Kidney capillary endothelial cell (primary cell): ENCODE measurements at places on chromosomes 5 and 9.
A peak's percentile ranks its signal among the peaks of the same experiment; 100 is the strongest.

- peak; percentile 7 for DNase-seq
Observed at GRCh38 chr9:32550150-32550561, 2.0 kb upstream of the SMIM27 start.

DNA sequence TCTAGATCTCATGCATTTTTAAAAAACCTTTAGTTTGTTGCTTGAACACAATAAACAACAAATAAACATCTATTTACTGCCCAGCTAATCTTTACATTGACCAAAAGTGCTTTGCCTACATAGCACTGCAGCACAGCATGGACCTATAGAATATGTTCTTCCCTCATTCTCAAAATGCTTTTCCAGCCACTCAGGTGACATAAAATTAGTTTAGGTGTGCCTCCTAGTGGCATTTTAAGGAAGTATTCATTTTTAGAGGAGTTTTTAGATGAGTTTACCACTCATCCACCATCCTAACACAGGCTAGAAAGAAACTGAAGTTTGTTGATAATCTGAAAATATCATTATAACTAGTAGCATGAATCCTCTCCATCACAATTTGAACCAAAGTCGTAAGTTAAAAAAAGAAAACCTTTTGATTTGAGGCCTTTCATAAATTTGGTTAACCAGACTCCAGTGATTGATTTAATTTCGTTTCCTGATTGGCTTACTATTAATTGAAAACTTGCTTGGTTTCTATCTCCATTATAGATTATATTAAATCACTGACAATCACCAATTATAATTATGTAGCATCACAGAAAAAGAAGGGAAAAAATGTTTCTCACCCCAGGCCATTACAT, 12.6 kb downstream of the PLGRKT start:
- peak; percentile 47 for DNase-seq

- peak; percentile 70 for DNase-seq
Observed at GRCh38 chr9:35826071-35826701, 2.3 kb downstream of the FAM221B start.

- DNase-seq, result no peak
Observed at GRCh38 chr9:93036887-93037475, 21.5 kb upstream of the SUSD3 start.

GRCh38 chr5:1511651-1512540, 11.9 kb downstream of the LPCAT1 start:
- DNase-seq, result no peak

- DNase-seq, result no peak
Observed at GRCh38 chr9:129359162-129359811, 181.2 kb upstream of the IER5L start.
